ENCODE measurements at places on chromosomes 16 and 17.

GRCh38 chr16:48136547-48137360, 19.0 kb downstream of the ABCC12 start:
- DNase-seq: no peak

DNA sequence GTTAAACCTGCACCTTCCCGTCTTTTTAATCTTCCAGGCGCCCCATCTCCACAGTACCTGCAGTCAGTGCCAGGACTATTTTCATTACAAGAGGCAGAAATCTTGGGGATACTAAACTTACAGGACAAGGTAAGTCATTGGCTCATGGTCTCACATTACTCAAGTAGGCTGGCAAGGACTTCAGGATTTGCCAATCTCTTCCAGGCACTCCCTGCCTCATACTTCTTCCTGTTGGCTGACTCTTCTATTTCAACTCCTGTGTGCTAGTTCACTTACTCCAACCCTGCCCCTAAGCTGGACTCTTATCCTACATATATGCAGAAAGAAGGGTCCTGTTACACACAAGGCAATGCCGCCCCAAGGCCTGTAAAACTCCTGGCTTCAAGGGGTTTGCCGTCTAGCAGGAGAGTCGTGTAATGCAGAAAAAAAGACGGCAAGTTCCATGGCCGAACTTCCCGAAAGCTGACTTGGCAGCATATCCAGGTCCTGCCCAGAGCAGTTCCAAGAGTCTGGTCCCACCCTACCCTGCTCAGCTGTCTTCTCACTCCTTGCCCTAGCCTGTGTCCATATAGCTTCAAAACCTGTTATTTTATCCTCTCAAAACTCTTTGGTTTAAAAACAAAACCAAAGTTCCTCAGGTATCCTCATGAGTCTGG, 14.8 kb downstream of the ERN1 start:
- DNase-seq: no peak

DNA sequence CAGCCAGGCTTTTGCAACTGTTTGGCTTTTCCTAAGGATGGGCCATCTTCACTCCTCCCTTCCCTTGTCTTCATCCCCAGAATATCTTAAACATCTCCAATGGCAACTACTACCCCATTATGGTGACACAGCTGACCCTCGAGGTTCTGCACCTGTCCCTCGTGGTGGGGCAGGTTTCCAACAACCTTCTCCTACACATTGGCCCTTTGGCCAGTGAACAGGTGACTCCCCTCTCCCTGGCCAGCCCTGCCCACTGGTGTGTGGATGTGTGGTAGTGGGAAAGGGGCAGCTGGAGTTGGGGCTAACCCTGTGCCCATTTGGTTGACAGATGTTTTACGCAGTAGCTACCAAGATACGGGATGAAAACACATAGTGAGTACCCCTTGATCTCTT, 4.7 kb downstream of the TMEM106A start:
- no peak for DNase-seq

GRCh38 chr17:34584805-34585416, 5.5 kb downstream of the TMEM132E start:
- DNase-seq: peak; percentile 19

DNA sequence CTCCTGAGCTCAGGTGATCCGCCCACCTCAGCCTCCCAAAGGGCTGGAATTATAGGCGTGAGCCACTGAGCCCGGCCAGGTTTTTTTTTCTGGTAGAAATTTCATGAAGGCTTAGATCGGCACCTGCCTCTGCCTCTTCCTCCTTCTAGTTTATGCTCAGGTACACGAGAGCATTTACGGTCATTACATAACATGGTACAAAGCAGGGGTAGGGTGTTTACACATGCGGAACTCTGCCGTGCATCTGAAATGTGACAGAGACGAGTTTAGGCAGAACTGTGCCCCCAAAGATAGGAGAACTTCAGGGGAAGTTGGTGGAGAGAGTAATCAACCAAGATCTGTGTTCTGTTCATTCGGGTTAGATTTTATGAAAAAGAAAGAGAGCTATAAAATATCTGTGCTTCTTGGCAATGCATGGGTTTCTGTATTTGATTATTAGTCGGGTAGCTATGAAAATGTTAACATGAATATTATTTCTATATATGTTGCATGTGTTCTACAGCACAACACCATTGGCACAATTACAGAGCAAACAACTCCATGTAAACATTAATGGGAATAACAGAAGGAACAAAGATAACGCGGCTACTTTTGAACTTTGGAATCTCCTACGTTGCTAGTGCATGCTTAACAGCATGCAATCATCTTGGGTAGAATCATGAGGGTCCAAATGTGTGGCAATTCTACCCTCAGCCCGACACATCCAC, 23.5 kb upstream of the MAP2K6 start:
- no peak for DNase-seq
